ENCODE measurements at places on chromosomes 3 and 15. TPM values are rescaled to one million over a fixed set of nuclear protein-coding genes. Genes with fewer than 3 reads are reported as not detected.

Gene GCNT3
- total RNA-seq = 125 TPM

Gene SCN11A
- not detected for total RNA-seq

Gene IGF1R
- 43.9 TPM for total RNA-seq

Gene GPR15
- total RNA-seq = not detected

Gene CCK
- total RNA-seq = 1.7 TPM

Gene GOLGA6D
- total RNA-seq = not detected
